ENCODE measurements at places on chromosomes 7 and 10.

DNA sequence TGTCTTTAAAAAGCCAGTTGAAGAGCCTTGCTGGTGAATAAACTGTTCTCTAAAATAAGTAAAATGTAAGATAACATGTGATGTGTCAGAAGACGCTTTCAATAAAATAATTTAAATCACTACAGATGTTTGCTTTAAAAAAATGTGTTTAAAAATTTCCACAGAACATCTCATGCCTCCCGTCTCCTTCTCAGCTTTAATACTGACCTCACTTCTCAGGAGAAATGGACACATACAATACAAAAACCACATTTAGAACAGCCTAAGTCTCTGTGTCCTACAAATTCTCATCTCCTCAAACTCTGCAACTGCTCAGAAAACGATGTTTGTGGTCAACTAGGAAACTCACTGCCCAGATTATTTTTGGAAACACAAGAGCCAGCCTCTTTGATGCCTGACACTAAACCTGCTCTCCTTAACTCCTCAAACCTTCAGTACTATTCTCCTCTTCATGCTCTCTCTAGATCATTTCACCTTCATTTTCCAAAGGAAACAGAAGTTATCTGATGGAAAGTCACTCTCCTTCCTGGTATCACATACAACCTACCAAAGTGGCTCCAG lies 120.3 kb downstream of the ZNF438 start:
- DNase-seq, result no peak

- no peak for DNase-seq
Measured at GRCh38 chr10:77602231-77602912, 35.2 kb downstream of the KCNMA1 start.

DNA sequence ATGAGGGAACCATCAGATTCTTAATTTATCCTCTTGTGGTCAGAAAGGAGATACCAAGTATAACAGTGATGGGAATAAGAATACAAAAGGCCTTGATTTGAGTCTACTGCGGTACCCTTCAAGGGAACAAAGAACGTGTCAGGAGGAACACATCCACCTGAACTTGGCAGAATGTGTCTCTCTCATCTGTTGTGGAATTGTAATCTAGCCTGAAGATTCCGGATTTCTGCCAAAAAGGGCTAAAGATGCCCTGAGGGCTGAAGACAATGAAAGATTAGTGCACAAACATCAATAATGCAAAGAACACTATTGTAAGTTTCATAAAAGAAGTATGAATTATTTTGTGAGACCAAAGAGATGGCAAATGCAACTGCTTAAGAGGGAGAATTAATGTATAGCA lies 134.8 kb downstream of the RELN start:
- no peak for DNase-seq

DNA sequence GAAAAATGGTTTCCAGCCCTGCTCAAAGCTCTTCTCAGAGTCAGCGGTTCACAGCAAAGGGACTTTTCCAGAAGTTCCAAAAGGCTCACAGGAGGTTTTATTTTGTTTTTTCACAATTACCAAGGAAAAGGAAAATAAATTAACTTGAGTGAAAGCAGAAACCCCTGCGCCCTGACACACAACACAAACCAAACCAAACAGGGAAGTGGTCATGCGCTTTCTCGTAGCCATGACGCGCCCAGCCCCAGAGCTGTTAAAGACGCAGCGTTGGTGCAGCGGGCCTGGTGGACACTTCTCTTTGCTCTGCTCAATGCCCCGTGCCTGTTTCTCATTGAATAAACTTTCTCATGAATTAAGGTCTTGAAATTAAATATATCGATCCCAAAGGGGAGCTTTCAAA lies 134.4 kb upstream of the LYZL2 start:
- no peak for DNase-seq

DNA sequence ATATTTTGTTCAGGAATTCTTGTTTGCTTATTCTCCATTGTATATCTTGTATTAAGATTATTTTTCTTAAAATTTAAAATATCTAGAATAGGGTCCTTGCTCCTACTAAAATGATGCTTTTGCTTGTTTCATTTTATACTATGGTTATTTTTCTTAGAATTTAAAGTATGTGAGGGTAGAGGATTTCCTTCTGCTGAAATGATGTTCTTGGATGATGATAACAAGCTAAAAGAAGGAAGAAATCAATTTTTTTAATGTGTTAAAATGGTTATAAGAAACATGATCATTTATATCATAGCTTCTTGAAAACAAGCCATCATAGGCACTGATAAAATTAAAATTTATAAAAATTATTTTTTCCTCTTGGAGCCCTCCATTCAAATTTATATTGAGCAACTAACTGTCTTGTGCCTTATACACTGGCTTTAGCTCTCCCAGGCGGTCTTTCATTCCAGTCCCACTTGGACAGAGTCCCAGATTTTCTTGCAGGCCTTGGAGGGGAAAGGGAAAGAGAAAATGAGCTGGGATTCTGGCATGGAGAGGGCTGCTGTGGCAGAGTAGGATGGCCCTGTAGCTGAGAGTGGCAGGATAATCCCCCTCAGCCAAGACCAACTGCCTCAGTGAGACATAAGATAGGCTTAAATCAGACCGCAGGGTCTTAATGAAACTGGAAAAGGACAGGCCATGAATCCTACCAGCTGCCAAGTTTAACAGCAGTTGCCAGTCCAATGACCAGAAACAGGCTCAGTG lies 60.2 kb downstream of the DNAJB9 start:
- DNase-seq, result no peak

DNA sequence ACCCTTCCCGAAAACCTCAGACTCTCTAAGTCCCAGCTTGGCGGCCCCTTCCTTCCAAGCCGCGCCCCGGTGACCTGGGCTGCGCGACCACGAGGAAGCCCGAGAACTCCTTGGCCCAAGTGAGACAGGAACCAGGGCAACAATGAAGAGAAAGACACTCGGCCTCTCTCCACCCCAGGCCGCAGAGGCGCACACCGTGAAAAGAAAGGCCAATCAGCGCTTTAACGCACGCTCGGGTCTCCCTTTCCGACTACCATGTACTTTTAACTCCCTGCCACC lies 166.4 kb upstream of the PPP1R3A start:
- DNase-seq, result no peak

GRCh38 chr10:7657552-7657951 lies 9.2 kb downstream of the ITIH5 start:
- no peak for DNase-seq

- DNase-seq, result no peak
Measured at GRCh38 chr10:31352436-31353226, 33.6 kb downstream of the ZEB1 start.

- DNase-seq, result no peak
Measured at GRCh38 chr7:30613366-30614325, 19.0 kb downstream of the GARS1 start.

GRCh38 chr7:148695953-148696352 lies 2.8 kb upstream of the CUL1 start:
- no peak for DNase-seq

DNA sequence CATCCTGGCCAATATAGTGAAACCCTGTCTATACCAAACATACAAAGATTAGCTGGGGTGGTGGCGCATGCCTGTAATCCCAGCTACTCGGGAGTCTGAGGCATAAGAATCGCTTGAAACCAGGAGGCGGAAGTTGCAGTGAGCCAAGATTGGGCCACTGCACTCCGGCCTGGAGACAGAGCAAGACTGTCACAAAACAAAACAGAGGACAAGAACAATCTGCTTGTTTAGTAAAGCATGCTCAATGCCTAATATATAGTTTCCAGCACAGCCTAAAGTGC lies 1.8 kb upstream of the SEC24C start:
- no peak for DNase-seq

DNA sequence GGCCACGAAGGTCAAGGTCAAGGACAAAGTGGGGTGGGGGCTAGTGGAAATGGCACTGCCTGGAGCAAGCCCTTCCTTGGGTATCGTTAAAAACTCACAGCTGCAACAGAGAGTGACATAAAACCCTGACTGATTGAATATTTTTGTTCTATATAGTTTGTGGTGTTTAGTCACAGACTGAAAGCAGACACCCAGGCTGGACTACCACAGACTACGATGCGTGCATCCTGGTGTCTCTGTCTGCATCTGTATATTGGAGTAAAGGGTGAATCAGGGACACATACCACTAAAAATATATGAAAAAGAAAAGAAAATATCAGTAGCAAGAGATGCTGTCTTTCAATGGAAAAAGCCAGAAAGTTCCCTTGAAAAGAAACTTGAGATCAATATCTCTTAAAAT lies 101.4 kb downstream of the KLF6 start:
- no peak for DNase-seq

DNA sequence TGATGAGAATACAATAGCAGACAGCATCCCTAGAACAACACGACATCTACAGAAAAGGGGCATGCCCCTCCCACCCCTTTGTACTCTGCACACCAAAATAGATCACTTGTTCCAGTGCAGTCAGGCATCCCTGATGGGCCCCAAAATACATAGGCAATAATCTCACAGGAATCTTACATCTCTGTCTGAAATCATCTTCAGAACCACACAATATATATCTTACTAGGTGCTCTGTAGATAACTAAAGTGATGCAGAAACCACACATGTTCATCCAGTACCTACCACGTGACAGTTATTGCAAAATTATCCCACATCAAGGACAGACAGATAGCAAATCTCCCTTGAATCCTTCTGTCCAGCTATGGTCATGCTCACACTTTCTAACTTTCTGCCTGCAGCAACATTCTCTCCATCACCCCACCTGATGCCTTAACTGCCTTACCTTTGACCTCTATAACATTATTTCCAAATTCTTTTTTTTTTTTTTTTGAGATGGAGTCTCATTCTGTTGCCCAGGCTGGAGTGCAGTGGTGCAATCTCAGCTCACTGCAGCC lies 30.7 kb downstream of the ST8SIA6 start:
- DNase-seq, result no peak

Data from SJSA1 (cell line).